Fibroblast of skin of left quadriceps (primary cell): ENCODE measurements at places on chromosomes 5 and 9.

- no peak for DNase-seq
Measured at GRCh38 chr5:128355961-128356360, 182.1 kb downstream of the FBN2 start.

DNA sequence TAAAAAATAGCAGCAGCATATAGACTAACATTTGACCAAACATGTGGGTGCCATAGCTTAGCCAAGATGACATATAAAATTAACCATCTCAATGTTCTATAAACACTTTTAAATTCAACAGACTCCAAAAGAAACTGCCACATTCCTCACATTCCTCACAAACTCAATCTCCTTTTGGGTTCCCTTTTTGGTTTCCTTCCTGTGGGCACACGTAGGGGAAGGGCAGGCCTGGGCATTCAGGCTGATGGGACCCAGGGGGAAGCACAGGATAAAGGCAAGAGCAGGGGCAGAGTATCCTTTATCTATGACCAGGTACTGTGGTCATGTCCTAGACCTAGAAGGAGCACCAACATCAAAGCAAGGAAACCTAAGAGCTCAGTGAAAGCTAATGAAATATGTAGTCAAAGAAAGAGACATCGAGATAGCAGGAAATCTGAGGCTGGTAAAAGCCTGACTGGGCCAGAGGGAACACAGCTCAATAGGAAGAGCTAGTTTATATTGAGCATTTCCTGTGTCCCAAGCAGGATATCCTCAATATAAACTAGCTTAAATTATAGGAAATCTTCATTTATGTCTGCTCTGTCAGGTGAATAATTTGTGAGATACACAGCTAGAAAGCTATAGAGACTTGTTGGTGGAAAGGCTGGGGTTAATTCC is 13.6 kb upstream of the ERAP1 start:
- DNase-seq: no peak

DNA sequence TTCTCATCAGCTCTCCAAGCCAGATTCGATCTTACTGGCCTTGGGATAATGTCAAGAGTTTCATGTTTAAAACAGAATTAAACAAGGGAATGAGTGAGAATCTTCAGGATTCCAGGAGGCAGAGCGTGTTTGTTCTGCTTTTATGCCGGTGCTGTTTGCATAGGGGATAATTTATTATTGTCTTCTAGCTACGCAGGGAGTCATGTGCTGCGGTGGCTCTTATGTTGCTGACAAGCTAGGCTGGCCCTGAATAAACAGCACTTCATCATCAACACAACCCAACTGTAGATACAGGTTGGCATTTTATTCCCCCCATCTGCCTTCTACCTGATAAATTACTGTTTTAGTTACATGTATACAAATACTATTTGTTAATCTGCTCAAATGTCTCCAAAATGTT is 47.1 kb upstream of the PCA3 start:
- DNase-seq: no peak

GRCh38 chr5:96717874-96718273 is 55.7 kb downstream of the CAST start:
- DNase-seq: no peak

GRCh38 chr9:133994353-133995011 is 2.4 kb upstream of the VAV2 start:
- no peak for DNase-seq

DNA sequence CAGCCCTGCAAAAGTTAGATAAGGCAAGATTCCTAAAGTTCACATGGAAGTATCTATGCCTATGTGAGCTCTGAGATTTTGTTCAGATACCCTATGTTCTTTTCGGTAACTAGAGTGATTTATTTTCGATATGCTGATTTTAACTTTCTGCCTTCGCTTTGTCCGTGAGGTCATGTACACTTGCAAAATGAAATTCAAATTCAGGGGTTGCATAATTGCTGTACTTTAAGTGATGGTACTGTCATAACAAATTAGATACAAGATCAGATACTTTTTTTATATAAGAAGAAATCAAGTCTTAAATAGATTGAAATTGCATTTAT is 350 bp upstream of the ECPAS start:
- DNase-seq: no peak

DNA sequence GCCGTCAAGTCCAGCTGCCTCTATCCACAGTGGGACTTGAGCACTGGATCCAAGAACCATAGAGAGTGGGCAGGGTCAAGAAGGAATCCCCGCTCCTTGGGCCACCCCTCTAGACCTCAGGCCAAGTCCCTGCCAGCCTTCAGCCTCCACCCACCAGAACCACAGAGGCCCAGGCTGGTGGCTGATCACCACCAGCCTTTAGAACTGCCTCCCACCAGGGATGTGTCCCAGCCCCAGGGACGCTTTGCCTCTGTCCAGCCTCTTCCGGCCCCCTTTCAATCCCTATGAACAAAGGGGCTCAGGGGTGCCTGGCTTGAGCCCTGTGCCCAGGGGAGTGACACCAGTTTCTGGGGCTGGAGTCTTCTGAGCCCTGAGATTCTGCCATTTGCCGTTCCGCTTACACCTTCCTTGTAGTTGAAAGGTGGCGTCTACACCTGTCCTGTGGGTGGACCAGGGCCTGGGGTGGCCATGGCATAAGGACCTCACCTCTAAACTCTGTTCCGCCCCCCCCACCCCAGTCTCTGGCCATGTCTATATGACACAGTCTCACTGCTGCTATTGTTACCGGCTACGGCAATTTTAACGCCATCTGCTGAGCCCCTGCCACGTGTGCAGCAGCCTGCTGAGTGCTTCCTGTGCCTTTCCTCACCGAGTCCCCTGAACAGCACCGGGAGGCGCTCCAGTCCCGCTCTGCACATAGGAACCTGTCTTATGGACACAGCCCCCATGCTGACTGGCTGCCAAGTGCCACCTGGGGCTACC is 35.7 kb upstream of the ORM1 start:
- no peak for DNase-seq

DNA sequence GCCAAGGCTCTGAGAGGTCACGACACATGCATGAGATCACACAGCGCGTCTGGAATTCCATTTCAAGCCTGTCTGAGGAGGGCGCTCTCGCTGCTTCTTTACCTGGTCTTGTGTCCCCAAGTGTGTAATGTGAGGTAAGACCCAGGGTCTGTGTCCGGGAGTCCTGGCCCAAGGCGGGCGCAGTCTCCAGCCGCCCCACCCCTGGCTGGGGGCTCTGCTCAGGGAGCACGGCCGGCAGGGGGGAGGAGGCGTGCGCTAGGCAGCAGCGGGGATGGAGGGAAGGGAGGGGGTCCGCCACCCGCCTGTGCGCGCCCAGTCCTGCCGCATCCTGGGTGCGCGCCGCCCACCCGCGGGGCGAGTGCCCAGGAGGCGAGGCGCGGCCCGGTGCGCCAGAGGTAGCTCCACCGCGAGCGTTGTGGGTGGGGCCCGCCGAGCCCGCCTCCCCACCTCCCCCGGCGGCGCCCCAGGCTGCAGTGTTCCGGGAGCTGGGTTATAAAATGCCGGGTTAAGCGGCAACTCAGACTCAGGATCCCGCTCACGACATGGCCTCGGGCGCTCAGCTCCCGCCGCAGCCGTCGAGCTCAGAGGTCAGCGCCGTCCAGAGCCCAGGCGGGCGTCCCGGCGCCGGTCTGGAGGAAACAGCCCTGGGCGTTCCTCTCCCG is at the start of gene CCNI2:
Gene CCNI2, plus strand, starts transcription at position 473 of the 662 bp plus-strand sequence. Its CDS starts 70 bp downstream, at position 543.
- no peak for DNase-seq

DNA sequence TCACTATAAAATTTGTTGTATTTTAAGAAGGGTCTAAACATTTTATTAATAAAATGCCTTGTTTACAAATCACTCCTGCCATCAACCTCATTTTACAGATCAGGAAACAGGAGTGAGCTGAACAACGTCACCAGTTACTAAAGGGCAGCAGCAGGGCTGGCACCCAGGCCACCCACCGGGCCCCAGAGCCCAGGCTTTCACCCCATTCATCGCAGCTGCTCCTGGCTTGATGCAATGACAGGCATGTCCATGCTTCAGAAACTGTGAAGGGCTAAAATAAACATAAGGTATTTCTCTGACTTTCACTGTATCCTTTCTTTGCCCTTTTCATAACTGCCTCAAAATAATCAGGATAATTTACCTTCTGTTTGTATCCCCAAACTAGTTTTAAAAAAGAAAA is 18.1 kb downstream of the MED27 start:
- no peak for DNase-seq

- DNase-seq: no peak
Measured at GRCh38 chr5:104977529-104977928, 1414.9 kb upstream of the NUDT12 start.

- no peak for DNase-seq
Measured at GRCh38 chr5:18397891-18398290, 763.6 kb downstream of the TAF11L14 start.

DNA sequence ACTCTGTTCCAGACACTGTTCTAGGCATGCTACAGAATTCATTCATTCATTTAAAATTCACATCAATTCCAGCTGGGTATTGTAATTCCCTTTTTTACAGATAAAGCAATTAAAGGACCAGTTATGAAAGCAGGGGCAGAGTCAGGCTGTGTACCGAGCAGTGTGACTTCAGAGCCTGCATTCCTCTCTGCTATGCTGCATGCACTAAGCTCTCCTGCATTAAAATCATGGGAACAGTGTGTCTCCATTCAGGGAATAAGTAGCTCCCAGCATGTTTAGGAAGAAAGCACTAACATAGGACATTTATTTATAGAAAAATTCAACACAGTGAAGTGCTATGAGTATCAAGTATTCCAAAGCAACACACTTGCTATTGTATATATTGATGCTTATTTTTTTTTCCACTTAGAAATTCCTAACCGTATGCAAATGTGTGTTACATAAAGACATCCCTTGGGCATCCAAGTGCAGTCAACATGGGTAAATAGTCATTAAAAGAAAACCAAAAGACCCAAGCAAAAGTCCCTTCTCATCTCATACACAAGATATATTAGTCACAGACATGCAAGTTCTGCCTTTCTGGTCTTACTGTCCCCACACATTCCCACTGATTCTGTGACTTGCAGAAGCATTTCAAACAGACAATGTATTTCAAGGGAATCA is 173.7 kb downstream of the GABRB2 start:
- no peak for DNase-seq

DNA sequence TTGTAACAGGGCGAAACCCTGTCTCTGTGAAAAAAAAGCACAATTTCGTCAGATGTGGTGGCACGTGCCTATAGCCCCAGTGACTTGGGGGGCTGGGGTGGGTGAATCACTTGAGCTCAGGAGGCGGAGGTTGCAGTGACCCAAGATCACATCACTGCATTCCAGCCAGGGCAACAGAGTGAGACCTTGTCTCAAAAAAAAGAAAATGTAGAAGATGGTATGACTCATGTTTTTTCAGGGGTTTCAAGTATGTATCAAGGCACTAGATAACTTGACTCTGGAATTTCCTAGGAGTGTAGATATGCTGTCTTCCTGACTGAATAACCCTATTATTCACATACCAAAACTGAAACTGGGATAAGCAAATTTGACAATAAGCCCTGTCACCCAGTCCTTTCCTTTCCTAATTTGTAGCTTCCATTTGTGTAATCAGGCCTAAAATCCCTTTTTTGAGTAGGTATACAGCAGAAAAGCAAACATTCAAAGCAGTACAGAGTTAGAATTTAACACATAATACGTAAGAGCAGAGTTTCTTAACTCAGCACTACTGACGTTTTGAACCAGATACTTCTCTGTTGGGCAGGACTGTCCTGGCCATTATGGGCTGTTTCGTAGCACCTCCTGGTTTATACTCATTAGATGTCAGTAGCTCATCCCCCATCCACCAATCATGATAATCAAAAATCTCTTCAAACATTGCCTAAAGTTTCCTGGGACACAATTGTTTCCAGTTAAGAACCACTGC is 17.3 kb upstream of the ANKRD18B start:
- DNase-seq: peak; percentile 81

- DNase-seq: no peak
Measured at GRCh38 chr5:21831145-21831787, 1021.9 kb downstream of the CDH12 start.

- no peak for DNase-seq
Measured at GRCh38 chr5:141330299-141331080, at the start of gene PCDHGA1. Gene PCDHGA1, plus strand, starts transcription at chr5:141330514.

DNA sequence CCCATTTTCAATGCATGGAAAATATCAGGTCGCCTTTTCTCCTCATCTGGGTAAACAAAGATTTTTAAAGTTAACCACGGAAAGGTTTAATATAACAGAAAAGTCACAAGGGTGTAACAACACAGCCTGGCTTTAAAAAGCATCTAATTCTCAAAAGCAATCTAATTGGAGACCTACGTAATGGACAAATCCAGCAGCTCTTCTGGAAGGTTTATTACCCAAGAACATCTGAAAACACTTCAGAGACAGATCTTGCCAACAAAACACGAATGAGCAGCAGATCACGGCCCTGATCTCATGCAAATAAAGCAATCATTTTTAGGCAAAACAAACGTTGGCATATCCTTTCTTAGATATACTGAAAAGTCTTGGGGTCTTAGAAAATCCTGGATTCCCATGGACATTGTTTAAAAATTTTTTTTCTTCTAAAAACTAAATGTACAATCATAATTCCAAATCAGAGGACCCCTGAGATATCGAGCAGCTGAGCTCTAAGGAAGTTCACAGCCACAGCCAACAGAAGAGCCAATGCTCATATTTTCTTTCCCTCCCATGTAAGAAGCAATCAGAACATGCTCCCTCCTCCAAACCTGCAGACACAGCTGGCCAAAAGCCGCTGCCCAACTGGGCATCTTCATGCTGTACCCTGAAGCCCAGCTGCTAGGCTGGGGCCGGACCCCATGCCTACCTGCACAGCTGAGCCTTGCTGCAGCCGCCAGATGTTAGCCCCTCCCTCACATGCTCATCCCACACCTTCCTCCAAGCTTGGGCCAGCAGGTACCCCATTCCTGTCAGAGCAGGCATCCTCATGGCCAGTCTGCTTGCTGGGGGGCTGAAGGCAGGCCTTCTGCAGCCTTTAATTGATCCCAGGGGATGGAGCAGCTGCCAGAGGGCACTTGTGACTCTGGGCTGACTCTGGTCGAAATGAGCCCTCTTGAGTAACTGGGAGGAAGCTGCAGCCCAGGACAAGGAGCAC is 11.2 kb downstream of the ANKS6 start:
- DNase-seq: no peak

GRCh38 chr9:34559624-34560455 is 29.7 kb downstream of the CNTFR start:
- DNase-seq: no peak

- no peak for DNase-seq
Measured at GRCh38 chr9:86763791-86764190, 183.5 kb downstream of the GAS1 start.

DNA sequence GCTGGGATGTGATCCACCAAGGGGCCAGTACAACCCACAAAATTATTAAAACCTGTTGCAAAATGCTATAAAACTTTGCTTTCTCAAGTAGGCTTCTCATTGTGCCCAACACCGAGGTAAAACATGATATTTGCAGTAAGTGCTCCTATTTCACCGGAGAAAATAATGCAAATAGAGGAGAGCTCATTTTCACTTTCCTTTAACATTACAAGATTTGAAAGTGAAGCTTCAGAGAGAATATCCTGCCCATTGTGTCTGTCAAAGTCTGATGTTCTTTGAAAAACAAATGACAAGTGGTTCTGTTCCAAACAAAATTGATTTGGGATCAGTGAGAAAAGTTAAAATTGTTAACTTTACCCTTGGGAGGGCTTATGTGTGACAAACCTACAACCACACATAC is 287.1 kb downstream of the KCNN2 start:
- DNase-seq: no peak

- DNase-seq: no peak
Measured at GRCh38 chr5:5063533-5063953, 76.6 kb upstream of the ADAMTS16 start.

- DNase-seq: no peak
Measured at GRCh38 chr5:52856564-52856963, 68.8 kb downstream of the ITGA1 start.

- no peak for DNase-seq
Measured at GRCh38 chr9:136399176-136400037, 563 bp downstream of the SNAPC4 start.
